Foreskin keratinocyte (primary cell): ENCODE measurements at places on chromosomes 7 and 10. TPM values are rescaled to one million over a fixed set of nuclear protein-coding genes. Genes with fewer than 3 reads are reported as not detected.

ABLIM1 gene
- total RNA-seq: 18.7 and 21.1 TPM in 2 replicates

KIAA1217 gene
- 17.1 and 17.5 TPM in 2 replicates for total RNA-seq

NPFFR1 gene
- total RNA-seq: not detected in 2 replicates

WBP1L gene
- 22.9 and 25.8 TPM in 2 replicates for total RNA-seq

TDRD1 gene
- 0.11 TPM in 1 of 2 replicates, not detected in the other for total RNA-seq

SRGN gene
- total RNA-seq: 0.10 and 0.11 TPM in 2 replicates

CUZD1 gene
- 0.92 and 1.0 TPM in 2 replicates for total RNA-seq

HABP2 gene
- not detected in 2 replicates for total RNA-seq

ANKRD30A gene
- not detected in 2 replicates for total RNA-seq

VAX1 gene
- total RNA-seq: 0.04 and 0.14 TPM in 2 replicates

MYPN gene
- total RNA-seq: 0.03 TPM in 1 of 2 replicates, not detected in the other

URGCP gene
- total RNA-seq: 27.0 and 27.3 TPM in 2 replicates

TFPI2 gene
- 21.8 and 67.5 TPM in 2 replicates for total RNA-seq

CDHR3 gene
- 1.1 and 1.7 TPM in 2 replicates for total RNA-seq

VWC2 gene
- total RNA-seq: not detected in 2 replicates

SCIN gene
- total RNA-seq: 0.32 TPM in 1 of 2 replicates, not detected in the other

MMD2 gene
- total RNA-seq: not detected in 2 replicates

HTR5A gene
- total RNA-seq: not detected in 2 replicates

TUBAL3 gene
- 0.60 and 1.1 TPM in 2 replicates for total RNA-seq

GFRA1 gene
- 0.03 TPM in 1 of 2 replicates, not detected in the other for total RNA-seq

HDAC9 gene
- 19.5 and 24.9 TPM in 2 replicates for total RNA-seq

BLVRA gene
- 51.0 and 57.7 TPM in 2 replicates for total RNA-seq

FAM25A gene
- 0.56 TPM in 1 of 2 replicates, not detected in the other for total RNA-seq

CYP2C19 gene
- total RNA-seq: not detected in 2 replicates

SVIL gene
- total RNA-seq: 26.9 and 27.1 TPM in 2 replicates

CALD1 gene
- 176 and 183 TPM in 2 replicates for total RNA-seq

PTPN12 gene
- total RNA-seq: 63.4 and 75.4 TPM in 2 replicates

DMTF1 gene
- total RNA-seq: 33.4 and 37.4 TPM in 2 replicates

NKX6-2 gene
- total RNA-seq: not detected in 2 replicates

SAMD9 gene
- 20.6 and 34.2 TPM in 2 replicates for total RNA-seq

ZNF467 gene
- 0.35 and 0.48 TPM in 2 replicates for total RNA-seq
